ENCODE measurements at places on chromosomes 11 and 22.

GRCh38 chr11:72697814-72698213 is 23.6 kb upstream of the PDE2A start:
- DNase-seq, result no peak

DNA sequence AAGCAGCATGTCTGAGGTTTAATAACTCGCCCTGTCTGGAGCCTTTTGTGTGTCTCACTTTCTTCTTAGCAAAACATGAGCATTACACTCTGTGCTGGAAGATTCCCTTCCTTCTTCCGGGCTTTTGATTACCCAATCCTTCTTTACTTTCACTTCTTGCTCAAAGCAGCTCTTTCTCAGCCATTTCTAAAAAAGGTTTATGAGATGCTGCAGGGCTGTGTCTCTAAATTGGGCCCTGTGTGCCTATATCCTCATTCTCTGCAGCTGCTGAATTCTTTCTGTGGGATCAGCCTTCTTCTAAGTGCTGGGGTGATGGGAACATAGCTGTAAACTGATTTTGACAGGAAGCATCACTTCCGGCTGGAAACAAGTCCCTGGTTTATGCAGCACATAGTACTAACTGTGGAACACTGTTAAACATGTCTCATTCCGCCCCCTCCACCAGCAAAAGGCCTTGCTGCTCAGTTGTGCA is 71.8 kb downstream of the PIWIL4 start:
- DNase-seq, result no peak

DNA sequence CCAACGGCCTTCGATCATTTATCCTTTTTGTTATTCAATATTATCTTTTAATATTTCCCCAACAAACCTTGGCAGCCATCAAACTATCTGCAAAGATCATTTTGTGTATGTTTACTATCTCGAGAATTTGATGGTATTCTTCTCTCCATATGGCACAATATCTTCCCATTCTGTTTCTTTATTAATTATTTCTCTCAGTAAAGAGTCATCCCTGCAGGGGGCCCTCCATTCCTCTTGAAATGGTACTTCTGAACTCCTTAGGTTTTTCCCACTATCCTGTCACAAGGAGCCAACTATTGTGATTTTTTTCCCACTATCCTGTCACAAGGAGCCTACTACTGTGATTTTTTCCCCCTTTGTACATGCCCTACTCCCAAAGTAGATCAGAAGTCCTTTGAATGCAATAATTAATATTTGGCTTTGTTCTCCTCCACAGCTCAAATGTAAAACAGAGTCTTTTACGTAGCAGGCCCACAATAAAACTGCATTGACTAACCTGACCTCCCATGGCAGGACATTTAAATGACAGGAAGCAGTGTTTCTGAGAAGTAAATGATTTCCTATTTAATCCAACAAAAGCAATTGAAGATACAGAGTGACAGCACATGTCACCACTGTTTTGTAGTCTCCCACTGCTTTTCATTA is 43.3 kb downstream of the PDGFD start:
- no peak for DNase-seq

DNA sequence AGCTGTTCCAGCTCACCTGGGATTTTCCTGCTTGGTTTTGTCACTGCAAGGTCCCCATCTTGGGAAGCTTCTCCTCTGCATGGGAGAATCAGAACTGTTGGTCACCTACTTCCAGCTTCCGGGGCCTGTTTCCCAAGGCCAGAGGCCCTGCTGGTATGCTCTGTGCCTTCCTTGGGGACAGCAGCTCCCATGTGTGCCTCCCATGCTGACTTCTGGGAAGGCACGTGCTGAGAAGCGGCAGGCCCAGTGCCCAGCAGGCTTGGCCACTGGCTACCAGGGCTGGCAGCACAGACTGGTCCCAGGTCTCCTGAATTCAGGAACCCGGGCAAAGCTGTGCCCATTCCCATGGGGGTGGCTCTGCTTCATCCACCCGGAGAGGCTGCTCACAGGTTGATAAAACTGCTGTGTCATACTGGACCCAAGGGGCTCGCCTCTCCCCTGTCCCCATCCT is 33.8 kb downstream of the MYEOV start:
- DNase-seq, result no peak

DNA sequence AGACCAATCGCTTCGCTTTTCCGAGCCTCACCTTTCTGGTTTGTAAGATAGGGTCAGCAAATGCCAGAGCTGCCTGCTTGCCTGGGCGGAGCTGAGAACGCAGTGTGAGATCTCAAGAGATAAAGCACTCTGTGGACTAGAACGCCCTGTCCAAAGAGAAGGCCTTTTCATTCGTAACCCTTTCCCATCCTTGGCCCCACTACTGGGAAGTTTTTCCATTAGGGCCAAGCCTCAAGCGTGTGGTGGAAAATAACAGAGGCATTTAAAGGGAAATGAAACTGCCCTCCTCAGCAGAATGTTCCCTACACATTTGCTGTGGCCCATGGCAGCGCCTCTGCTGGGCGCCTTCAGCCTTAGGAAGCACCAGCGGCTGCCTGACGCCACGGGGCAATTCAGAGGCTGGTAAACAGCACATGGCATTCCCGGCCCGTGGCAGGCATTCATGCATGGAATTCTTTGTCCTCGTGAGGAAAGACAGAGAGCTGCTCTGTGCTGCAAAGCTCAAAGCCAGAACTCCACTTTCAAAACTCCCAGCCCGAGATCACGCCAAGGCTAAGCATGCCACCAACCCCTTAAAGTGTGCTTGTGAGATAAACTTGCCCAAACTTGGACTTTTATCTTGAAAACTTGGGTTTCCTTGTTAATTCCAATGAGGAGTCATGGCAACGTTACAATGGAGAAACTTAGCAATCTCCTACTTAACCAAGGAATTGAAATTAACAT is 38.1 kb downstream of the AHNAK start:
- DNase-seq, result no peak

DNA sequence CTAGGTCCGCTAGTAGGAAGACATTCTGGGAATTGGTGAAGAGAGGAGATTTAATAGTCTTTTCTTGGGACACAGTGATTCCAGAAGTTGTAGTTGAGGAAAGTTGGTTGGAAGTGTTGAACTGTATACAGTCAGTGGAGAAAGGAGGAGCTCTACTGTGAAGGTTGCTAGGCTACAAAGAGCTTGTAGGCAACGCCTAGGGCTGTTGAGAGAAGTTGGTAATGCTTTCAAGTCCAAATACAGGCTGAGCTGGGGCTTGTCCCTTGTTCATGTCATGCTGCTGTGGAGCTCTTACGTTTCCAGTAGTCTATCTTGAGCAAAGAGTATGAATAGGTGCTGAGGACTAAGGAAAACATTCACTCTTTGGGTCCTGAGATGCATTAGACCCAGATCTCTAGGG is 1.1 kb downstream of the TBCEL start:
- DNase-seq, result no peak

- DNase-seq, result no peak
Measured at GRCh38 chr11:128810784-128811514, 56.1 kb downstream of the KCNJ1 start.

- no peak for DNase-seq
Measured at GRCh38 chr11:65646958-65647701, 9.2 kb downstream of the SIPA1 start.

GRCh38 chr11:47992959-47993820 is 12.8 kb downstream of the PTPRJ start:
- DNase-seq, result no peak

DNA sequence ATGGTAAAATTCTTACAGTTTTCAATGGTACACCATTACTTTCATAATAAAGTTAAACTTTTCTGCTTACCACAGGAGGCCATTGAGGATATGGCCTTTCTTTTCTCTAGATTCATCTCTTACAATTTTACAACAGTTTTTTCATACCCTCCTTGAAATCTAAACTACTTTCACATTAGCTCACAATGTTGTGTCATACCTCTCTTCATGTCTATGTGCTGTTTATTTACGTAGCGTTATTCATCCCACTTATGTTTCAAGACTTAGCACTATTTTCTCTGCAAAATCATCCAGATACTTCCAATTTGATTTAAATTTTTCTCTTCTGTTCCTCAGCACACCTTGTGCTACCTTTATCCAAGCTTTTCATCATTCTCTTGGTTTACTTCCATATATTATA is 123.3 kb downstream of the METTL15 start:
- DNase-seq, result no peak

DNA sequence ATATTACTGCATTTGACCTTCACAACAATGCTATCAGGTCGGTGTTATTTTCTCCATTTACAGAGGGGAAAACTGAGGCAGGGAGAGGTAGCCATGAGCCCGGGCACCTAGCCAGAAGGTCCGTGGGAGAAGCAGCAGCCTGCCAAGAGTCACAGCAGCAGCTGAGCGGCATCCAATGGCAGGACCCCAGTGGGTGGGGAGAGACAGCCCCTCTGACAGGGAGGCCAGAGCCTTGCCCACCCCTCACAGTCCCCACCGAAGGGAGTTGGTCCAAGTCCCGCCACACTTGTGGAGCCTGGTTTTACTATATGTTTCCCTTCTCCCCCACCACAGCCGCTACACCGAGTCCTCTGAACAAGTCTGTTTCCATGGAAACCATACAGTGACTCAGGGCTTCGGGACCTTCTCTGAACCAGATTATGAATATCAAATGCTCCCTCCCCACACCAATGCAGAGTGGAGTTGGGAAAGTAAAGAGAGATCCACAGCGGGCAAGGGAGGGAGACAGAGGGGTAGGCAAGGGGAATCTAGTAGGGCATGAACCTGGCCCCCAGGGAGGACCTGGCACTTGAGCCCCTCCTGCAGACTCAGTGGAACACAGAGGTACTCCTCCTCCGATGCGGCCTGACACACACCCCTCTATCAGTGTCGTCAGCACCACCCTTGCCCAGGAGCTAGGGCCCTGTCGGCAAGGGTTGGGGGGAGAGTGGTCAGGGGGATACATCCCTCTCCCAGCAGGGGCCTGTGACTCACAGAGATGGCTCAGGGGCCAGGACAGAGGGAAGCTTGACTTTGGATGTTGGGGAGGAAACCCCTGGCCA is 2.5 kb downstream of the CHST1 start:
- no peak for DNase-seq

DNA sequence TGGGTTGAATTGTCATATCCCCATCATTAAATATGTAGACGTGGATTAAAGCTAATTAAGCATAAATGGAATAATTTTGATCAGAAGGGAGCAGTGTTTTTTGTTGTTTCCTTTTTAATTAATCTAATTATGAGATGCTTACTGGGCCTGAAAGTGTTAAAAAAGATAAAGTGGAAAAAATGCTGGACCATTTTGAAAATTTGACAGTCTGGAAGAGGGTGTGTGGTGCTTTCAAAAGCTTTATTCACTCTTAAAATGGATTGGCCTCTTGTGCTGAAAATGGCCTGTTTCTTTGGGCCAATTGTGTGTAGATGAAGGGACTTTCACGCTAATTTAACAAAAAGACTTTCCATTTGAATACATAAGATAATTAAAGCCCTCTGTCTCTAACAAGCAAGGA is 1.8 kb downstream of the TNRC6B start:
- DNase-seq, result no peak

- no peak for DNase-seq
Measured at GRCh38 chr22:26860301-26860700, 202.9 kb downstream of the MIAT start.

- no peak for DNase-seq
Measured at GRCh38 chr22:44380756-44381486, 68.2 kb upstream of the SHISAL1 start.

DNA sequence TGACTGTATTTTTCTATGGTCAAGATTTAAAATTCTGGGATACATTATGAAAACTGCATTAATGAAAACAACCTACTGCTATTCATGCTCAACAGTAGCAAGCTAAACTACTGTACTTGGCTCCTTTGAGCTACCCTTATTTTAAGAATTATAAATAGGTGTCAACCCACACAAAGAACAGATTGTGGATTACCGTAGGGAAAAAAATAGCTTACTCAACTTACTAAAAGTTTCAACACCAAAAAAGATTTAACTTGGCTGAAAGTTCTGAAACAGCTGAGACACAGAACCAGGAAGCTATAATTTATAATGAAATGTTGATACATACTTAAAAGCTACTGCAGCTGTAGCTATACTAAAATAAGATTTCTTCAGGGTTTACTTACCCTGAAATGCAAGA is 10.1 kb downstream of the LIN7C start:
- DNase-seq, result no peak

DNA sequence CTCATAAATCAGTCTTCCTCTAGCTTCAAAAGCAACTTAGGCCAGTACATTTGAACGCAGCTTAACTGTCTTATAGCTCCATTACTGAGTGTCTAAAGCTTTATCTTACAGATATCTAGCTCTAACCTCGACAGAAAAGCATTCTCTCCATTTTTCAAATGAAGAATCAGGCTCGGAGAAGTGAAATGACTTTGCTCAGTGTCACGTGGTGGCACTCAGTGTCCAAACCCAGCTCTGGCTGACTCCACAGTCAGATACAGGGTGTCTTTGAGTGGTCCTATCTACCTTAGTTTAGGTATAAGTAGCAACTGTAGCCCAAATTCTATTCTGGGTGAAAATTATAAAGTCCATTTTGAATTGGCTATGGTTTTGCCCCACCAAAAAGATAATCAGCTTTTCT is 38.7 kb upstream of the CHST1 start:
- DNase-seq, result no peak

GRCh38 chr11:126477535-126478305 is 122.2 kb downstream of the ST3GAL4 start:
- no peak for DNase-seq

Data from stimulated activated CD4-positive, alpha-beta T cell treated with anti-CD3 and anti-CD28 coated beads, Interleukin-12 subunit alpha, Interleukin-12 subunit beta, amount 100 ng/mL, for 48 hours (primary cell).